ENCODE measurements at places on chromosomes 4 and X.

GRCh38 chr4:2829933-2830451, 13.7 kb upstream of the ADD1 start:
- peak; percentile 58 for DNase-seq

DNA sequence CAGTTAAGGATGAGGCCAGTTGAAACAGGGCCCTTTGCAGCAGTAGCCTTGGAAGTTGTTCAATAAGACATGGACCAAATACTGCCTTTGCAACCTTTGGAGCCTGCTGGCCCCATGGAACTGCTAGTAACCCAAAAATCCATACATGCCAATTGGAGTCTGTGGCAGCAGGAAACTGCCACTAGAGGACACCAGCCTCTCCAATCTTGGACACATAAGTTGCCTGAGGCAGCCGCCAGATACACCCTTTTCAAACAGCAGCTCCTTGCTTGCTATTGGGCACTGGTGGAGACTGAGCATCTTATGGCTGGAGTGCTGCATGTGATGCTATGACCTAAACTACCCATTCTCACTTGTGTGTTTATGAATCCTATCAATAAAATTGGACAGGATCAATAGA, 14.8 kb upstream of the LAP3 start:
- DNase-seq, result no peak

GRCh38 chr4:100240008-100240407, 49.7 kb upstream of the DDIT4L start:
- no peak for DNase-seq

- DNase-seq, result no peak
Observed at GRCh38 chr4:141614878-141615586, 21.4 kb upstream of the IL15 start.

DNA sequence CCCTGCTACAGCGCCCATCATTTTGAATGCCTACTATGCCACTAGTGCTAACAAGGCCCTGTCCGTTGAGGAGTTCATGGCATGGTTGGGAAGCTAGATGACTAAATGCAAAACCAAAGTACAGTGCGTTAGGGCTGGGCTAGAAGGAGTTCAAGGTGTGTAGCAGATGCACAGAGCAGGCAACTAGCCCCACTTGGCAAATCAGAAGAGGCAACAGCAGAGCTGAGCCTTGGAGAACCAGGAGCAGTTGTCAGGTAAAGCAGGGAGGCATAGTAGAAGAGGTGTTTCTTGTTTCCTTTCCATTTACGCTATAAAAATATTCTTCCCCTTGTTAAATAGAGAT, 146.6 kb upstream of the CPEB2 start:
- DNase-seq, result no peak

DNA sequence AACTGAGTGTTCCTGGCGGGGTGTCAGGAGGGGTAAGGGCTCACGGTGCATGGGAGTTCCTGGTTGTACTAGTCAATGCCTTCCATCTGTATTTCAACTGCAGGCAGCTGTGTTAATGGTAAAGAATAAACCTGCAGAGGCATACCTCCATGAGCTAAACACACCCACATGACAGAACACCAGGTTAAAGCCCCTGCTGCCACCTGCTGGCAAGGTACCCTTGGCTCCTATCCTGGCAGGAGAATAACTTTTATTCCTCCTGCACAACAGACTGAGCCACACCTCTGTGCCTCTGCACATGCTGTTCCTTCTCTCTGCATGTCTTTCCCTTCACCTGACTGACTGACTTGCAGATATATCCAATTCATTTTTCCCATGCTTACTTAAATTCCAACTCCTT, 11.1 kb downstream of the ITIH6 start:
- DNase-seq, result no peak

- no peak for DNase-seq
Observed at GRCh38 chr4:77758804-77759203, 60.4 kb downstream of the CNOT6L start.

DNA sequence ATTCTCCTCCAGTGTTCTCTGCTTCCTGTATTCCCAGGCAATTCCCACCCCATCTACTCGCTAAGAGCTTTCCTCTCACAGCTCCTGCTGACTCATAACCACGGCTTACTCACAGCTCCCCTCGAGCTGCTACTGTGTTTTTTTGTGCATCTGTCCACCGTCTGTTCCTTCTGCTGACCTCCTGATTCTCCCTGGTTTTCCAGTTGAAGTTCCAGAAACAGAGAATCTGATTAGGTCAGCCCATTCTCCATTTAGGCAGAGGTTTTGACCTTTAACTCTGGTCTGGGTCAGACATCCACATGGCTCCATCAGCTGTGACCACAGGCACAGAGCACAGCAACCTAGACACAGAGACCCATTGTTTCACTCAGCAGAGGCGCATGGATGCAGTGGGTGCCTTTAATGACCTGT, 5.5 kb upstream of the SMIM20 start:
- DNase-seq, result no peak

GRCh38 chr4:73205482-73205881, 53.1 kb downstream of the ANKRD17 start:
- no peak for DNase-seq

DNA sequence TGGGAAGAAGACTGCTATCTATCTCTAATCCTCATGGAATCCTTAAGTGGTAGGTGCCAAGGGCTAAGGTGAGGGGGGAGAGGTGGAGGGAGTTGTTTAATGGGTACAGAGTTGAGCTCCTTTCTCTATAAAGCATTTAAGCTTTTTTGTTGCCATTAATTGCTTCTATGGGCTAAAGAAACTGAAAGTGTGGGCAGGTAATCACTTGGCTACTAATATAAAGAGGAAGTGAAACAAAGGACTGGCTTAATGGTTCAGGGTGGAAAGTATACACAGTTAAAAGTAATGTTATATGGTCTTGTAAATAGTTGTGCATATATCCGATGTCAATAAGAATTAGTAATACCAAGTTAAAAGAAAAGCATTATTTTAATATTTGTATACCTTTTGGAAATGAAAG, 83.9 kb downstream of the POLA1 start:
- DNase-seq, result no peak

GRCh38 chrX:49075347-49075746, 1.5 kb upstream of the PRAF2 start:
- no peak for DNase-seq

DNA sequence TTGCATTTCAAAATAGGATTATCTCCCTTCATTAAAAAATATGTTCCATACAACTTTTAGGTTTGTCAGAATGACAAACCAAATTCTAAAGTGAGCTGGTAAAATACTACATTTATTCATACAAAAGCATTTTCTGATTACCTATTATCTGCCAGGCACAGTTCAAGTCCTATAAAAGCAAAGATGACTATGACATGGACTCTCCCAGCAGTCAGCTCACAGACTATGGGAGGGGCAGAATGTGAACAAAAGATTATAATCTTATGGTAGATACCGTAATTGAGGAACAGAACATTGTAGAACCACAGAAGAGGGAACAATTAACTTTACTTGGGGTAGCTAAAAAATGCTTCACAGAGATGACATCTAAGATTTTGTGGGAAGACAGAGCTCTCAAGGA, 12.4 kb downstream of the PAQR3 start:
- DNase-seq, result no peak

DNA sequence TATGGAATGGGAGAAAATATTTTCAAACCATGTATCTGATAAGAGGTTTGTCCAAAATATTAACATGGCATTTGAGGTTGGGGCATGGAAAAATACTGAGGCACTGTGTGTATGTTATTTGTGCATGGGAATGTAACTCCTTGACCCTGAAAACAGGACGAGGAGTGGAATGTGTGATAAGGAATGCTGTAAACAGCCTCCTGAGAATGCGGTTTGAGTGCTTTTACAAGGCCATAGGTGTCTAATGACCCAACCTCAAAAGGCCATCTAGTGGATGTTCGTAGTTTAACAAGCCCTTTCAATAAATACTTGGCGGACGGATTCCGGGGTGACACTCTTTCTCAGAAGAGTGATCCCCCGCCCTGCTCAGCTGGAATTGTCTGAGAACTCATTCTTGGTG, 162.9 kb upstream of the USP9X start:
- DNase-seq, result no peak

DNA sequence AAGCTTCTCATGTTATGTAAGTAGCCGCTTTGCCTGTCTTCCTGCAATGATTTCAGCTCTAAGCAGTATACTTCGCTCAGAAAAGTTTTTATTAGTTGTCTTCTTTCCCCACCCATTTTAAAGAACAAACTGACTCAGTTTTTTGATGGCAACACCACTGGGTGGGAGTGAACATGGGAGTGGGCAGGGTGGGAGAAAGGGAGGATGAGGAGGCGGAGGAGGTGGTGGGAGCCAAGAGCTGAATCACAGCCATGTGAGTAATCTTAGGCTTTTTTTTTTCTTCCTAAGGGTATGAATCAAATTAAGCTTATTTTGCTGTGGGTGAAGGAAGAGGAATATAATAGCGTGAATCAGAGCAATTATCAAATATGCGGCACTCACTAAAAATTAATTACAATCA, 574.3 kb upstream of the DIPK2B start:
- no peak for DNase-seq

DNA sequence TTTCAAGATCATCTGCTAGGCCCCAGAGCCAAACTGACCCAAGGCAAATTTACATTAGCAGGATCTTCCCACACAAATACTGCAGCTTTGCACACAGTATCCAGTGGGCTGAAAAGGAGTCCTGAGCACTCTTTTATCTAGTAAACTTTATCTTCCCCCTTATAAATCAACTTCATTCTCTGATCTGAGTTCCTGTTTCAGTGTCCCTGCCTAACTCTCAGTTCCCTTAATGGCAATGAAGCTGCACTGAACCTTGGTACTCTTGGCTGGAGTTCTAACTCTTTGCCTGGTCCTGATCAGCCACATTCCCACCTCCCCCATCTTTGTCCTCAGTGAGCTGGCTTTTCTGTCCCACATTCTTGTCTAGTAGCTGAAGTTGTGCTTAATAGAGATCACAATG, 37.4 kb downstream of the EDA2R start:
- no peak for DNase-seq

DNA sequence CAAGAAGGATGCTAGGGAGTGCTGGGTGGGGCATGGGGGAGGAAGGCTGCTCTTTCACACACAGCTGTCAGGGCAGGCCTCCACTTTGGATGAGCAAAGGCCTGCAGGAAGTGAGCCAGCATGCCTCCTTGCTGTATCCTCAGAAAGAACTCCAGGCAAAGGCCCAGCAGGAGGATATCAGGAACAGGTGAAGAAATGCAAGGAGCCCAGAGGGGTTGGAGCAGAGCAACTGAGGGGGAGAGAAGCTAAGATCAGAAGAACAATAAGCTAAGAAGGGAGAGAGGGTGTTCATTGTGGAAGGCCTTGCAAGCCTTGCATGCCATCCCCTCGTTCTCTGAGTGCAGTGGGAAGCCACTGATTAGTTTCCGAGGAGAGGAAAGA, 115.1 kb downstream of the CAMK2D start:
- DNase-seq, result no peak

DNA sequence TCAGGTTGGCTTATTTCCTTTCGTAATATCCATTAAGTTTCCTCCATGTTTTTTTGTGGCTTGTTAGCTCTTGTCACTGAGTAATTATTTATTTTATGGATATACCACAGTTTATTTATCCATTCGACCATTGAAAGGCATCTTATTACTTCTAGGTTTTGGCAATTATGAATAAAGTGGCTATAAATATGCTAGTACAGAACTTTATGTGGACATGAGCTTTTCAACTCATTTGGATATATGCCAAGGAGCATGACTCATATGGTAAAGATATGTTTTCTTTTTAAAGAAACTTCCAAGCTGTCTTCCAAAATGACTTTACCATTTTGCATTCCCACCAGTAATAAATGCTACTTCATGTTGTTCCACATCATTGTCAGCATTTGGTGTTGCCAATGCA, 803.6 kb downstream of the GLUD2 start:
- no peak for DNase-seq

DNA sequence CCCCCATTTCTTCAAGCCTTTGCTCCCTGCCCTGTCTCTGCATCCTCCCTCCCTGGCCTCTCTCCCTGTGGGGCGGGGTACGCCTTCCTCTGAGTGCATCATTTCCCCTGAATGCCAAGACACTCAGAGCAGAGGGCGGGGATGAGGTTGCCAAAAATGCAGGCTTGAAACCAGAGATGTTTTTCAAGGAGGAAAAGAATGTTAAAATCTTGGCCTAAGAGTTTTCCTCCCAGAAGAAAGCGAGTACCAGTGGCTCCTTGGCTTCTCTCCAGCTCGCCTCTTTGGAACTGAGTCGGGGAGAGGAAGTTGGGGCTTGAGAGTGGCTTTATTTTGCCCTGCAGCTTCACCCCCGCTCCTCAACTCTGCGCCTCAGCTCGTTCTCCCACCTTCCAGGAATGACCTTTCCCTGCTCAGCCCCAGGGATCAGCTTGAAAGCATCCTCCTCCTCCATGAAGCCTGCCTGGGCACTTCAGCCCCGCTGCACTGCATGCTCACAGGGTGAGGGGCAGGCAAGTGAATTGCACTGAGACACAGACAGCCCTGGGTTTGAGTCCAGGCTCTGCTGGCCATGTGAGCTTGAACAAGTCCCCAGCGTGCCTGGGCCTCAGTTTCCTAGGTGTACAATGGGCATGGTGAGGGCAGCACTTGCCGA, 57.5 kb upstream of the SORCS2 start:
- DNase-seq, result peak; percentile 82

- no peak for DNase-seq
Observed at GRCh38 chrX:150365990-150366911, 3.1 kb downstream of the MAMLD1 start.

GRCh38 chrX:106932492-106932923, 12.3 kb downstream of the CLDN2 start:
- no peak for DNase-seq

DNA sequence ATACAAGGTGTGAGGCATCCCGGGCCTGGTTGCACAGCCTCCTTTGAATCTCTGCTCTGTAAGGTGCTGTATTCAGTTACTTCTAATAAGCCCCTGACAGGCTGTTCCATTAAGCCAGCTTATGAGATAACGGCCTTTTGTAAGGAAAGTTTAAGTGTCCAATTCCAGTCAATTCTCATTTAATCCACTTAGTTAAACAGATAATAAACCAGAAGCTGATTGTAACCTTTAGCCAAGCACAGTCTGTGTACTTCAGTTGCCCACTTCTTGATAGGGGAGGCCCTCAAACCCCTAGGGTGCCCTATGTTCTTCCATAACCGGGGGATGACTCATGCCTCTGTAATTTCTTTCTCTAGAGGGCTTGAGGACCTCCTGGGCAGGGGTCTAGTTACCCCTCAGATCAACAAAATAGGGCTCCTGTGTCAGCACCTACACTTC, 63.4 kb downstream of the RASL11B start:
- DNase-seq, result no peak

DNA sequence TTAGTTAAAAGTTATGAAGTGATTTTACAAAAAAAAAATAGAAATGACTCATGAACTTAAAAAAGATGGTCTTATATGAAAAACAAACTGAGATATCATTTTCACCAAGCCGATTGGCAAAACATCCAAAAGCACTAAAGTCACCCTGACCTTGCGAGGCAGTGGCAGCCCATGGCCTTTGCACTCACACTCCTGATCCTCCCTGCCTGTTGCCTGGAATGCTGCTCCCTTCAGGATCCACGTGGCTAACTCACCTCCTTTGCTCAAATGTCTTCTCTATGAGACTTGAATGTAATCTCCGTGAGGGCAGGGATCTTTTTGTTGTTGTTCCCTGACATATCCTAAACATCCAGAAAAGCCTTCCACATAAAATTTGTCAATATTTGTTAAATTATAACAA, 106.4 kb downstream of the RAPGEF2 start:
- DNase-seq, result no peak
